ENCODE measurements at places on chromosomes 1 and 21. TPM values are rescaled to one million over a fixed set of nuclear protein-coding genes. Genes with fewer than 3 reads are reported as not detected.

URB1 gene
- total RNA-seq = 21.4 TPM

BARHL2 gene
- total RNA-seq = not detected

UTP25 gene
- 10.5 TPM for total RNA-seq

KRTAP19-1 gene
- not detected for total RNA-seq

GRCh38 chr1:61425040-61425439, 299.9 kb downstream of the TM2D1 start:
- DNase-seq = no peak
- peaks cover 15% of the 10 kb centered on the region for H3K4me1 ChIP-seq
- H3K4me3 ChIP-seq = no peak overlapping the region
- H3K36me3 ChIP-seq = peaks cover 2% of the 10 kb centered on the region
- no peaks in the 10 kb centered on the region for H3K27me3 ChIP-seq

DNA sequence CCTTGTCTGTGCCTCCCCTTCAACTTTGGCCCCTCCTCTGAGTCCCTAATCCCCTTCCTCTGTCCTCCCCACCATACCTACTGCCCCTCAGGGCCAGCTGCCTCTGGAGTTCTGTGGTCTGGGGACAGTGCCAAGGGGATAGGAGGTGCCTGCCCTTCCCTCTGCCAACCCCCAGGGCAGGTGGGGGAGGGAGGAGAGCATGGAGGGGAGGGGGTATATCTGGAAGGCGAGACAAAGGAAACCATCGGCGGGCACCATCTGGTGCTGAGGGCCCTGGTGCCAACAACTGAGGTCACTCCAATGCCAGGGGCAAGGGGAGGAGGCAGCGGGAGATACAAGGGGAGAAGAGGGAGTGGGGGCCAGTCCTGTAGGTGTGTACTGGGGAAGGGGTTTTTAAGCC, 9.6 kb downstream of the RAB25 start:
- no peaks in the 10 kb centered on the region for H3K27me3 ChIP-seq
- no peak overlapping the region for H3K27ac ChIP-seq
- H3K4me1 ChIP-seq = peaks cover 6% of the 10 kb centered on the region
- H3K4me3 ChIP-seq = no peak overlapping the region
- DNase-seq = no peak

DNA sequence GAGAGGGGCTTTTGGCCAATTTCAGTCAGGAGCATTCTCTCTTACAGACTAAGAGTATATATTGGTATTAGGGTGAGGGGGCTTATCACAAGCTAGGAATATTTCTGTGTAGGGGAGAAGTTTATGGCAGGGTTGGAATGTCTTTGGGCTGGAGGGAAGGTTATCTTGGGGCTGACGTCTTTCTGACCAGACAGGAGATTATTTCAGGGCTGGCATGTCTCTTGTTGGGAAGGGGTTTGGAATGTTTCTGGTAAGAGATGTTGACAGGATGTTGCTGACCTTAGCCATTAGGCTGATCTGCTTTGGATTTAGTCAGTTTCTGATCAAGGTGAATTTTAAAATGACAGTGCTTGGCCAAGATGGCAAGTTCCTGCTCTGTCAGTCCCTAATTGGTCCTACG, 17.8 kb upstream of the HSD3B1 start:
- no peak overlapping the region for H3K4me3 ChIP-seq
- no peaks in the 10 kb centered on the region for H3K27me3 ChIP-seq
- H3K4me1 ChIP-seq = no peaks in the 10 kb centered on the region
- no peak overlapping the region for H3K27ac ChIP-seq

DNA sequence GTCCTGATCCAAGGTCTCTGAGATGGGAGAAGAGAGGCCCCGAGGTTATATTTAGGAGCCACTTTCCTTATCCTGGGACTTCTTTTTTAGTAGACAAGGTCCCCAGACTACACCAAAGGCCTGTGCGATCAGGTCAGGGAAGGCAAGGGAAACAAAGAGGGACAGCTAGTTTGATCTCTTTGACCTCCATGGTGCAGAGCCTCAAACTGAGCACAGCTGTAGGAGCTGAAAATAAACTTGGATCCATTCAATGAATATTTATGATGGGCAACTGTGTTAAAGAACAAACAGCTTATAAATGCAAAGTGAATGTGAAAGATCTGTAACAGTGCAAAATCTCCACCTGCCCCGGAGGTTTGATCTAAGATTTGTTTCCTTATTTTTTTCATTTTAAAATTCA, 256.6 kb downstream of the DYRK1A start:
- H3K4me3 ChIP-seq = no peak overlapping the region
- H3K36me3 ChIP-seq = no peaks in the 10 kb centered on the region
- no peak overlapping the region for H3K27ac ChIP-seq
- no peaks in the 10 kb centered on the region for H3K27me3 ChIP-seq
- peaks cover 19% of the 10 kb centered on the region for H3K4me1 ChIP-seq

DNA sequence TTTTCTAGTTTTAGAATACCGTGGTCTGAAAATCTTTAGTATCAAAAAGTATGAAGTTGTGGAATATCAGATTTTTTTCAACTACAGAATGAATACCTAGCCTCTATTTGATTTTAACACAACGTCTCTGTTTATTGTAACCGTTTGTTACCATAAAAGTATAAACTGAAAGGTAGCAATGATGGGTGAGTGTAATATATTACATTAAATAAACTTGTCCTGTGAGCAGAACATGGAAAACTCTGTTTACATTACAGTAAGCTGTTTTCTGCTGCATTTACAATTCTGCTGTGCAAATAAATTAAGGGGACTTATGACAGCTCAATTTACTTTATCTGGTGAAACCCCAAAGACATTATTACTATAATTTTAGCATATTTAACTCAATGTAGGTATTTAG, 62.5 kb downstream of the CHRM3 start:
- no peaks in the 10 kb centered on the region for H3K36me3 ChIP-seq
- H3K4me3 ChIP-seq = no peak overlapping the region
- H3K27ac ChIP-seq = no peak overlapping the region
- no peaks in the 10 kb centered on the region for H3K4me1 ChIP-seq
- no peak for DNase-seq

DNA sequence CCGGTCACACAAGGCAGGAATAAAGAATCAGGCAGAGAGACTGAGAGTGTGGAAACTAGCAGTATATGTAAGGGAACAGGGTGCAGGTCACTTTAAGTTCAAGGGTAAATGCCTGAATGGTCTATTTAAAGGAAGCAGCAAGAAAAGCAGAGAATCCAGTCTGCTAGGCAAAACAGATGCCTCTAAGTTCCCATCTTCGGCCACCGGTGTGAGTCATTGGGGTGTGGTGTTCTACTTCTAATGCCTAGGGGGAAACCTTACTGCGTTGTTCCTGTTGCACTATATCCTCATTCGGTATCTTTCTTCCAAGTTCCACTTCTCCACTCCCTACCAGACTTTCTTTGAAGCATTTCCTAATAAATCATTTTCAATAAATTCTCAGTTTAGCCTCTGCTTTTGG, 259.9 kb downstream of the HHIPL2 start:
- H3K27me3 ChIP-seq = no peaks in the 10 kb centered on the region
- H3K4me3 ChIP-seq = no peak overlapping the region
- no peak overlapping the region for H3K27ac ChIP-seq

- H3K27me3 ChIP-seq = peaks cover 3% of the 10 kb centered on the region
- H3K36me3 ChIP-seq = no peaks in the 10 kb centered on the region
- H3K4me3 ChIP-seq = no peak overlapping the region
These were observed 35.6 kb upstream of the WASF2 start for GRCh38 chr1:27525296-27526272.

DNA sequence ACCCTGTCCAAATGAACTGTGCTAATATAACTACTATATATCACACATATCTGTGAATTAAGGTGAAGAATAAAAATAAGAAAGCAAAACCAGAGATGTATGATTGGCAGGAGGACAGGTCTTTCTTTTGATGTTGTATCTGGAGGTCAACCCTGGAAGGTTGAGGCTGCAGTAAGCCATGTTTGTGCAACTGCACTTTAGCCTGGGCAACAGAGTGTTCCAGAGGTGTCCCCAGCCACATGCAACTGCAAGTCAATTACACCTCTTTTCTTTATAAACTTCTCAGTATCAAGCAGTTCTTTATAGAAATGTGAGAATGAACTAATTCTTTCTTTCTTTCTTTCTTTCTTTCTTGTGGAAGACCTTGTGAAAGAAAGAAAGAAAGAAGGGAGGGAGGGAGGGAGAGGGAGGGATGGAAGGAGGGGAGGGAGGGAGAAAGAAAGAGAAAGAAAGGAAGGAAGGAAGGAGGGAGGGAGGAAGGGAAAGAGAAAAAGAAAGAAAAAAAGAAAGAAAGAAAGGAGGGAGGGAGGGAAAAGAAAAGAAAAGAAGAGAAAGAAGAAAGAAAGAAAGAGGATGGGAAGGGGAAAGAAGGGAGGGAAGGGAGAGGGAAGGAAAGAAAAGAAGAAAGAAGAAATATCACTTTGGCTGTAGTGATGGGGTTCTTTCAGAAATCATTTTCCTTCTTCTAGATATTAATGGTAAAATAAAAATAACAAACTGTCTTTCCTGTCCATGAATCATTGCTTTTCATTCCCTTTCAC, 54.0 kb upstream of the S1PR1 start:
- H3K27ac ChIP-seq = peak overlapping the region; percentile 74
- no peaks in the 10 kb centered on the region for H3K36me3 ChIP-seq

DNA sequence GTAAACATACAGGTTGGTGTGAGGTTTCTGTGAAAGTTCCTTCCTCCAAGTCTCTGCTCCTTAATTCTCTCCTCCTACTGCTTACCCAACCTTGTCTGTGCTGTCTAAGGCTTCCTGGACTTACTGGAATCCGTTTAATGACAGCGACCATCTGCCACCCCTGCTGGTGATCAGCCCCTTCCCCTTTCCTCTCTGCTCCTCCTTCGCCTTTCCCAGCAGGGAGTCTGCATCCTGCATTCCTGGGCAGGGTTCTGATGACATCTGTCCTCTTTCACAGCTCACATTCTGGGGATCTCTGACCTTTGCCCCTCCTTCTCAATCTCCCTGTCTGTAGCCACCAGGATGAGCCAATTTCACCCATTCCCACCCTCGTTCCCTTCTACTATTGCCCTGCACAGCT, 66.5 kb downstream of the KIRREL1 start:
- H3K4me3 ChIP-seq = no peak overlapping the region
- H3K27me3 ChIP-seq = no peaks in the 10 kb centered on the region
- DNase-seq = no peak
- no peak overlapping the region for H3K27ac ChIP-seq
- peaks cover 19% of the 10 kb centered on the region for H3K4me1 ChIP-seq

- no peak overlapping the region for H3K27ac ChIP-seq
- DNase-seq = no peak
- H3K27me3 ChIP-seq = no peaks in the 10 kb centered on the region
- no peaks in the 10 kb centered on the region for H3K4me1 ChIP-seq
- H3K36me3 ChIP-seq = no peaks in the 10 kb centered on the region
- H3K4me3 ChIP-seq = no peak overlapping the region
These were observed 35.4 kb downstream of the DISP3 start for GRCh38 chr1:11514366-11514765.
